ENCODE measurements at places on chromosomes 11 and 22.

GRCh38 chr22:30251711-30252110 lies 5.2 kb upstream of the LIF start:
- DNase-seq, result no peak

DNA sequence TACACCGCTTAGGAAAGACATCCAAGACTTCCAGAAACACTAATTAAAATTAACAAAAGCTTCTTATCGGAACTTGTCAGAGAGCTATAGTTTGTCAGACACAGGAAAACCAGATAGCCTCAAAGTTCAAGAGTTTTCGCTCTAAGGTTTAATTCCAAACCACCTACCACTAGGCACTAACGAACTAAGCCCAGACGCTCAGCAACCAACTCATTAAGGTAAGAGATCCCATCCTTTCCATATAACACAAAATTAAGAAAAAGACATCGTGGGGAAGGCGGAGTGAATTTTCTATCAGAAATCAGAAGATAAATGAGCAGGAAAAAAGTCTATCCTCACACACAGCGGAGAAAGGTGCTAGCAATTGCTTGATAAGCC lies 382 bp downstream of the IMMP1L start:
- no peak for DNase-seq

DNA sequence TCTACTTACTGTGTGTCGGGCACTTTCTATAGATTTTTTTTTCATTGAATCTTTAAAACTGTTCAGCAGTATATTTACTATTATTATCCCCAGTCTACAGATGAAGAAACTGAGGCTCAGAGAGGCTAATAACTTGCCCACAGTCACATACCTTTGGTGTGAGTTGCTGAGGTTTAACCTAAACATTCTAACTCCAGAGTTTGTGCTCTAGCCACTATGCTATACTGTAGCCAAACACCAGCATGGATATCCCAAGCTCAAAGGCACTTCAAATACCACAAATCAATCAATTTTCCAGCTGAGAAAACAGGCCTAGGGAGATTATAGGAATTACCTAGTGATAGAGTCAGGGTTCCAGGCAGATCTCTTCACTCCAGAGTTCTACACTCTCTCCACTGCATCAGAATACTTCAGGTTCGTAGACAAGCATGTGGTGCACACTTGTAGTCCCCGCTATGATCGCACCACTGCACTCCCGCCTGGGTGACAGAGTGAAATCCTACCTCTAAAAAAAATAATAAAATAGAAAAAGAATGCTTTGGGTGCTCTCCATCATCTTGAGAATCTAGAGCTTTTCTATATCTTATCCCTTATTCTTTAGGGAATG lies 20.4 kb upstream of the UPB1 start:
- DNase-seq, result no peak

- no peak for DNase-seq
Observed at GRCh38 chr11:121717296-121717695, 264.5 kb upstream of the SORL1-AS1 start.

All from femur (tissue), 1 donor.